Right ventricle myocardium inferior (tissue), 1 donor: ENCODE measurements at places on chromosomes 6 and 20.

DNA sequence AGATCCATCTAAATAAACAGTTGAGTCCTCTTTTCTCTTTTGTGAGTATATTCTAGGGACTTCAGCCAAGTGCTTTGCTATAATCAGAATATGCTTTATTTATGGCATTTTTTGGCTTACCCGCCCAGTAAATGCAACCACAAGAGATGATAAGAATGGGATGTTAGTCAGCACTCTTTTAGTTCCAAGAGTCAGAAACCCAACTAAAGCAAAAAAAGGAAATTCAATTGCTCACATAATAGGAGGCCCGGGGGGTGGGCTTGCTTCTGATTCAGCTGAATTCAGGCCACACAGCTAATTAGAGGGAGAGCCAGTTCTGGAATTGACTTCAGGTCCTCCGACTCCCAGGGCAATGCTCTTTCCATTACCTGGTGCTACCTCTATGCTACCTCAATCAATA lies 250.6 kb downstream of the FARS2 start:
- DNase-seq: no peak

GRCh38 chr6:67450641-67451040 lies 1184.4 kb upstream of the ADGRB3 start:
- no peak for DNase-seq

DNA sequence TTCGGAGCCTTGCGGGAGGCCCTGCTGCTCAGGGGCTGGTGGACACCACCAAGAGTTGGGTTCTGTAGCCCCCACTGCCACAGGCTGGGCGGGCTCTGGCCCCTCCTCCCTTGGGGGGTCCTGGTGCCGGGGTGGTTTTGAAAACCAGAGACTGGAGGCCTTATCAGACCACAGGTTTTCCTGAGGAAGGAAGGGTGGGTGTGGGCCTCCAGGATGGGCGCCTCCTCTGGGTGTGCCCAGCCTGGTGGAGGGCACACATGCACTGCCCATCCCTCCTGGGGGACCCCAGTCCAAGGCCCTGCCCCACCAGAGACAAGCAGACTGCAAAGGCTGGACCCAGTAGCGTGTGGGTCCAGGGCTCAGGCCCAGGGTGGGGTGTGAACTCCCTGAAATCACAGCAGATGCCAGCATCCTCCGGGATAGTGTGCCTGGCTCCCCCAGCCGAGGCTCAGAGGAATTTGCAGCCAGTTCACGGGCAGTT lies 13.5 kb upstream of the ZBTB46 start:
- no peak for DNase-seq

DNA sequence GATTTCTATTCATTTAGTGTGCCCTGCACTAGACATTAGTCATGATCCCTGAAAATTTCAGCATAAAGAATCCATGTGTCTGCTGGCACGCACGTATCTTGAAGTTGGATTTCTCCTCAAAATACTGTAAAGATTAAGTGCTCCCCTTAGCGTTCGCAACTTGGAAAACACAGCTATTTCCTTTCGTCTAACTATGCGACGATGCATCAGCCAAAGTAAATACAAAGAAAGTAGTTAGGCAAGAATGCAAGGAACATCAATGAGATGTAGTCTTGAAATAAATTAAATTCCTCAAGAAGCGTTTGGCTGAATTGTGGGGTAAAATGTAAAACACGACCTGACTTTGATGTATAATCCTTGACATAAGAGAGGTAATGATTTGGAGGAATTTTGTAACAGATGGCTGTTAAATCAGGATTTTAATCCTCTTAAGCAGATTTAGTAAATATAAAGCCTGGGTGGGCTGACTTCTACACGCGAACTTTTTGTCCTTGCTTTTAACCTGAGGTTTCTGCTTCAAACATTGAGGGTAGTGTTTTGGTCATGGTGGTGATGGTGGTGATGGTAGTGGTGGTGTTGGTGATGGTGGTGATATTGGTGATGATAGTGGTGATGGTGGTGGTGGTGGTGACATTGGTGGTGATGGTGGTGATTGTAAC lies 88.2 kb downstream of the FOXF2 start:
- DNase-seq: no peak

DNA sequence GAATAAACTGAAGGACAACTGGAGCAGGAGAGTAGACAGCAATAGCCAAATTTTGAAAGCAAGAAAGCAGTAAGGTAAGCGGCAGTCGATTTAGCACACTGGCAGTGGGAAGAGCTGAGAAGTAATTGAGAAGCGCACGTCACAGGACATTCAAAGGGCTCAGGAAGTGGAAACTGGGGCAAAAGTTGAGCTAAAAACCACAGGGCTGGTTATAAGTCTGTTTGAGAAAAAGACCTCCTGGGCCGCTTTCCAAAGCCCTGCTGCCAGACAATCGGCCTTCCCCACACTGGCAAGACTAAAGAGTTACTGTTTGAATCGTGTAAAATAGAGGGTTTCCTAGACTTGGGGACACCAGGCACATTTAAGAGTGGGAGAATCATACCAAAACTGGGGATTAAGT lies 161.4 kb downstream of the DNAH8 start:
- no peak for DNase-seq

DNA sequence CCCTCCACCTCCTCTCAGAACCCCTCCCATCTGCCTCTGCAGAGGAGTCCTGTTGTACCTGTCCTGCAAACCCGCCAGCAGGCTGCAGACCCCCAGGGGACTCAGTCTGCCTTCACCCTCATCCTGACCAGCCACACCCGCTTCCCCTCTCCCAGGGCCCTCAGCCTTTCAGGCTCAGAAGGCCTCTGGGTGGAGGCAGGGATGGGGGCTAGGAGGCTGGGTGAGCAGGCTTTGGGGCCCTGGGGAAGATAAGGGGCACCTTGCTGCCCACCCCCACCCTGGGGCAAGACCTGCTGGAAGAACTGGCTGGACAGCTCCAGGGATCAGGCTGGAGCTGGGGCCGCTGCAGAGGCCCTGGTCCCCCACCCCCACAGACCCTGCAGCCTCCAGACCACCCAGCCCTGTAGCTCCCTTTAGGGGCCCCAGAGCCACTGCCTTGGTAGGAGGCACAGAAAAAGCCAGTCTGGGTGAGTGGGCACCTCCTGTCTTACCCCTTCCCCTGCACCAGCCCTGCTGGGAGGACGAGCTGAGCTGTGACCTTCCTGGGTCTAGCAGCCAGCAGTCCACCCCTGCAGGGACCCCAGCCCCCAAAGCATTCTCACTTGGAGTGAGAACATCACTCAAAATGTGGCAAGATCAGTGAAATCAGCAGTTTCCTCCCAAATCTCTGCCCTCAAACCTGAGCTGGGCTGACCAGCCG lies 5.2 kb downstream of the TEAD3 start:
- no peak for DNase-seq

DNA sequence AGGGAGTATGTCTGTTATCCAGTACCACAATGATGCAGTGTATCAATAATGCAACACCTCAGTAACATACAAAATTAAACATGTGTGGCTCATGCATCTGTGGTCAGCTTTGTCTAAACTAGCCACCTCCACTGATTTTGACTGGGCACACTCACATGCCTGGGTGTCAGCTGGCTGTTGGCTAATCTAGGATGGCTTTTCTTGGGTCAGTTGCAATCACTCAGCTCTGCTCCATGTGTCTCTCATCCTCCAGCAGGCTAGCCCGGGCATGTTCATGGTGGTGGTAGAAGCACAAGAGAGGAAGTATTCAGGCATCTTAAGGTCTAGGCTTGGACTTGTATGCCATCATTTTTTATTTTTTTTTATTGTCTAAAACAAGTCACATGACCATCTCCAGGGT lies 59.3 kb upstream of the JAG1 start:
- DNase-seq: no peak

GRCh38 chr20:23638309-23638708 lies 554 bp upstream of the CST3 start:
- DNase-seq: no peak

DNA sequence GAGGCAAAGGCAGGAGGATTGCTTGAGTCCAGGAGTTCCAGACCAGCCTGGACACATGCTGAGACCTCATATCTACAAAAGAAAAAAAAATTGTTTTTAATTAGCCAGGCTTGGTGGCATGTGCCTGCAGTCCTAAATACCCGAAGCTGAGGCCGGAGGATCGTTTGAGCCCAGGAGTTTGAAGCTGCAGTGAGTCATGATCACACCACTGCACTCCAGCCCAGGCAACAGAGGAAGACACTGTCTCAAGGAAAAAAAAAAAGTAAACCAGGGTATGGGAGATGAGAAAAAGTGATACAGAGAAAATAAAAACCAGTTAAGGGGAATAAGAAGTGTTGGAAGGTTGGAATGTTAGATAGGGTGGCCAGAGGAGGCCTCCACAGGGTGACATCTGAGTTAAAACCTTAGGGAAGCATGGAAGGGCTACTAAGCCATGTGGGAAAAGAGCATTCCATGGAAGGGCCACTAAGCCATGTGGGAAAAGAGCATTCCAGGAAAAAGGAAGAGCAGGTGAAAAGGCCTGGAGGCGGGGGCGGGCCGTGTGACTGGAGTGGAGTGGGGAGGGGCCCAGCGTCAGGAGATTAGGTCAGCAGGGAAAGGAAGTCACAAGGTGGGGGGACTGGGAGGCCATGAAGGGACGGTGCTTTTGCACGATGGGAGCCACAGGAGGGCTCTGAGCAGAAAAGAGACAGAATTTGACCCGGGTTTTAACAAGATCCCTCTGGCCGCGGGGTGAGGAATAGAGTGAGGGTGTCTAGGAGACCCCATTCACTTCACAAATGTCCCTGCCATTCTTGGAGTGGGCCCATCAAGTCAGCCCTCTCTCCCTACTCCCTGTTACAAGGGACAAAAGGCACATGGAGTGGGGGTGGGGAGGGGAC lies 18.3 kb downstream of the CPNE5 start:
- DNase-seq: no peak

DNA sequence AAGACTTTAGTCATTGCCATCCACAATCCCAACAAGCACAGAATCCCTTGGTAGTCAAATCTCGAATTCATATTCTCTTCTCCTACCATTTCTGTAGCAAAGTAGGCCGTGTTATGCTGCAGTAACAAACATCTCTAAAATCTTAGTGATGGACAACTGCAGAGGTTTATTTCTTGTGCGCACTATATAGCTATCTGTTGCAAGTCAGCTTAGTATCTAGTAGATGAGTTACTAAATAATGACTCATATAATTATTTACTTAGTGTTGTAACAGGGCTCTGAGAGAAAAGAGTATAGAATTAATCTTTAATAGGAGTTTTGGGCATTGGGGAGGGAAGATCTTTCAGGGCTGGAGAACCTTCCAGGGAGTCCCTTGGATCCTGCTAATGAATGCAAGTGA lies 73.3 kb downstream of the CAP2 start:
- no peak for DNase-seq

GRCh38 chr20:54601831-54602515 lies 126.6 kb downstream of the DOK5 start:
- no peak for DNase-seq

DNA sequence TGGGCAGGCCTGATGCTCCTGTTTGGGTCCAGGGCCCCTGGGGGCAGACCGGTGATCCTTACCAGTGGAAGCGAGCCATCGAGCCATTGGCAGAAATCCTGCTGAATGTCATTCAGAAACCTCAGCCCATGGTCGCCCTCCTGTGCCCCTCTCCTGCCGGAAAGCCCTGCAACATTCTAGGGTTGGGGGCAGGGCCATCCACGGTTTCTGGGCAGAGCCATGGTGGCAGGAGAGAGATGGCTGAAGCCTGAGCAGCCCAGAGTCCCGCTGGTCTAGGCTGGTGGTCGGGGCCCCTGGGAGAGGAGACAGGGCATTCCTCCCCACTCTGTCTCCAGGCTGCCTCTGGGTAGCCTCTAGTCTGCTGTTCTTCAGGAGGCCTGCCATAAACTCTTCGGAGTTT lies 19.6 kb upstream of the CHMP4B start:
- no peak for DNase-seq

DNA sequence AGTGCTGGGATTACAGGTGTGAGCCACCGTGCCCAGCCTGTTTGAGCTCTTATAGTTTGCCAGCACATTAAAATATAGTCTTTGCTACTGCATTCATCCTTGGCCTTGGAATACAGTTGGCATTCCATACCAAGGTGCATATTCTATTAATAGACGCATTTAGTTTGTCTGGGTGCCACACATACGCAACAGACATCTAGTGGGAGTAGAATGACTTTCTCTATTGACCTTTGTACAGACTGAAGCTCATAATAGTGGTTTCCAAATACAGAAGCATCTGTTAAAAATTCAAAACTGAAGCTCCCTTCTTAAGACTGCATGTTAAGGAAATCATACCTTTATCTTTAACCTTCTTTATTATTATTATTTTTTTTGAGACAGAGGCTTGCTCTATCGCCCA lies 46.7 kb upstream of the FNDC1 start:
- DNase-seq: no peak

DNA sequence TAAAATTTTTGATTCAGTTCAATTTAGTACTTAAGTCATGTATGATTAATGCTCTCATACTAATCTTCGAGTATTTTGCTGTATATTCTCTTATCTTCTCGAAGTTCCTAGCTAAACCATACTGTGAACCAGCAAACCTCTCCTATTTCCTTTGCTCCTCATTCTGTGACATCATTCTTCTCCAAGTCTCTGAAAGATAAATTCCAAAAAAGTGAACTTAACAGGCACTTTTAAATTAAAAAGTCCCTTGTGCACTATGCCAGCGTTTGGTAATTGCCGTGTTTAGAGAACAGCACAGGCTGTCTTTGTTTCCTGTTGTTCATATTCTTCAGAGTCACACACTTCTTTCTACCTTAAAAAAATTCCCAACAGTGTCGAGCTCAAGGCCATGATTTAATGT lies 188.4 kb upstream of the PHACTR1 start:
- no peak for DNase-seq

DNA sequence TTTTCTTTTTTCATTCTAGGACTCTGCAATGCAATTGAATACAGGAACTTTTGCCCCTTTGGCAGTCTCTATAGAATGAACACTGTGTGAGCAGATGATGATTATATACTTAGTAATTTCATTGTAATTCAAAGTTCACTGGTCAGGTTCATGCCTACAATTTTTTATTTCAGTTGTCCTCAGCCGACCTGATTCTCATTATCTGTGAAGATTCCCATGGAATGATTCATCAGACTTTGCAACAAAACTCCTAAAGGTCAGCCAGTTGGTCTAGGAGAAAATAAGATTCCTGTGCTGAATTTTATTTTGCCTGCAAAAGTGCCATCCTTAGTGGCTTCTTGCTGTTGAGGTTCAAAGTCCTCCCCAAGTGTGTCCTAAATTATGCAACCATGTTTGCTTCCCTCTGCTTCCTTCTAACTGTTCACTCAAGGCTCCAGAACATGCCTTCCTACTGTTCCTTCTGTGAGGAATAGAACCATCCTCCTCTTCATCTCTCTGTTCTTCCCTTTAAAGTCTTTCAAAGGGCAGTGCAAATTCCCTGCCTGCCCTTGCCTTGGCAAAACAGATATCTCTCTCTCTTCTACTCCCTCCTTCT lies 194.2 kb upstream of the CNR1 start:
- no peak for DNase-seq

DNA sequence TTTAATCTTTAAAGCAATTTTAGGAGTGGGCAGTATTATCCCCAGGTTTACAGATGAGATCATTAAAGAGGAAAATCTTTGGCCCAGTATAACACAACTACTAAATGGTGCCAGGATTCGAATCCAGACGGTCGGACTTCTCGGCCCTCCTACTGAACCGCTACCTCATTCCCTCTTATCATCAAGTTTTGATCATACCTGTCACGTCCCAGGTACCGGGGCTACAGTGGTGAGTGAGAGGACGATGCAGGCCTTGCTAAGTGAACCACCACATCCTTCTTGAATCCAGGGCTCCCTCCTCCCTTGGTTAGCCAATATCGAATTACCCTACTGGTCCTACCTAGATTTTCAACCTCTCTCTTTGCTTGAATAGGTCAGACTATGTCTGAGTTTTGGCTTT lies 78.1 kb upstream of the PBOV1 start:
- DNase-seq: no peak
